ENCODE measurements at places on chromosomes 12 and 14.
A peak's percentile ranks its signal among the peaks of the same experiment; 100 is the strongest.

GRCh38 chr14:23633160-23633701, 2.9 kb upstream of the DHRS2 start:
- H3K4me3 ChIP-seq, result no peak overlapping the region
- H3K4me1 ChIP-seq, result peaks cover 10% of the 10 kb centered on the region
- H3K27me3 ChIP-seq, result no peaks in the 10 kb centered on the region
- H3K36me3 ChIP-seq, result no peaks in the 10 kb centered on the region
- no peak overlapping the region for H3K27ac ChIP-seq
- DNase-seq, result no peak

GRCh38 chr12:59847127-59847526, 251.3 kb downstream of the SLC16A7 start:
- no peak overlapping the region for H3K27ac ChIP-seq
- H3K4me1 ChIP-seq, result no peaks in the 10 kb centered on the region
- no peaks in the 10 kb centered on the region for H3K27me3 ChIP-seq

- H3K4me1 ChIP-seq, result no peaks in the 10 kb centered on the region
- peak; percentile 62 for DNase-seq
- peaks cover 4% of the 10 kb centered on the region for H3K27me3 ChIP-seq
These were observed 77.7 kb downstream of the PRMT8 start for GRCh38 chr12:3568695-3569094.

DNA sequence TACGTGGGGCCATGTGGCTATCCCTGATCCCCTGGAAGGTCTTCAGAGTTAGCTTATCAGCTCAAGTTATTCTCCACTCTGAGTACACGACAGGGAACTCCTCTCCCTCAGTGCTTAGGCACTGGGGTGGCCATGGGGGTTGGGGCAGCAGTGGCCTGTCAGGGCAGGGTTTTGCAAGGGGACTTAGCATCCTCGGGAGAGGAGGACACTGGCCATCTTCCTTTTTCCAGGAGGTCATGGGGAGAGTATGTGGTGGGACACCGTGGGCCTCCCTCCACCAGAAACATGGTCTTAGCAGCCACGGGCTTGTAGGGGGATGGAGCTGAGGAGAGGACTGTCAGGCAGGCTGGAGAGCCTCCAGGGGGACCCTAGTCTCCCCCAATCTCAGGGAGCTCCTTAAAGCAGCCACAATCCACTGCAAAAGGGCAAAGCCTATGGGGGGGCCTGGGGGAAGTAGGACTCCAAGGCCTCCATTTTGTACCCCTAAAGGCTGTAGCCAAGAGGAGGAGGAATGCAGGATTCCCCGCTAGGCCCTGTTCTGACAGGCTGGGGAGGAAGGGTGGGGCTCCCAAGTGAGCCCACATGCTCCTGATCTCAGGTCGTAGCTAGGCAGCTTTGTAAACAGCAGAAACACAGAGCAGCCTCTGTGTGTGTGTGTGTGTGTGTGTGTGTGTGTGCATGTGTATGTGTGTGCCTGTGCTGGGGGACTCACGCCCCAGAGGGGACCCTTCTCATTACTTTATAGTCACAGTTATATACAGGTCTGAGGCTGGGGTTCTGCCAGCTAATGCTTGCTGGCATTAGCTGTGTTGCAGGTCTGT, 36.6 kb downstream of the KRT80 start:
- H3K36me3 ChIP-seq, result no peaks in the 10 kb centered on the region
- peaks cover 61% of the 10 kb centered on the region for H3K4me1 ChIP-seq
- H3K27ac ChIP-seq, result peak overlapping the region; percentile 99
- H3K27me3 ChIP-seq, result no peaks in the 10 kb centered on the region
- no peak overlapping the region for H3K4me3 ChIP-seq

GRCh38 chr12:82608706-82609105, 78.0 kb upstream of the TMTC2 start:
- H3K27ac ChIP-seq, result no peak overlapping the region
- H3K36me3 ChIP-seq, result no peaks in the 10 kb centered on the region
- DNase-seq, result no peak
- no peak overlapping the region for H3K4me3 ChIP-seq
- no peaks in the 10 kb centered on the region for H3K27me3 ChIP-seq
- no peaks in the 10 kb centered on the region for H3K4me1 ChIP-seq

GRCh38 chr12:19573866-19574265, 134.6 kb downstream of the AEBP2 start:
- DNase-seq, result no peak
- H3K4me1 ChIP-seq, result peaks cover 3% of the 10 kb centered on the region
- no peak overlapping the region for H3K27ac ChIP-seq

GRCh38 chr14:93956514-93957332, 19.6 kb downstream of the ASB2 start:
- no peak for DNase-seq
- no peak overlapping the region for H3K4me3 ChIP-seq
- peaks cover 8% of the 10 kb centered on the region for H3K4me1 ChIP-seq
- no peaks in the 10 kb centered on the region for H3K27me3 ChIP-seq

DNA sequence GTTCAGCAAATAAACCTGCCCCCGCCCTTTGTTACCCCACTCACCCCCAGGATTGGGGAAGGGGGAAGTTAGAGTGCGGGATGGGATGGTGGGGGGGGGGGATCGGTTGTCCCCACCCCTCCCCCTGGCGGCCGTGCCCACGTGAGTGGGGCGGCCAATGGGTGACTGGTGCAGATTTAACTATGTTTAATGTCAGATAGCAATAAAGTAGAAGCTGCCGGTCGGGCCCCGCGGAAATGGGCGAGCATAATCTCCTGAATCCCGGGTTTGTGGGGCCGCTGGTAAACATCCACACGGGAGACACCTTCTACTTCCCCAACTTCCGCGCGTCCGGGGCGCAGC, at the start of gene HOXC12:
Gene HOXC12, plus strand, starts transcription at position 210 of the 342 bp plus-strand sequence. Its CDS starts 27 bp downstream, at position 237.
- H3K27ac ChIP-seq, result peak within 1 kb of the TSS; percentile 66
- peaks cover 63% of the 10 kb centered on the region for H3K4me1 ChIP-seq
- DNase-seq, result no peak
- H3K4me3 ChIP-seq, result peak within 1 kb of the TSS; percentile 48
- H3K36me3 ChIP-seq, result no peaks in the 10 kb centered on the region

DNA sequence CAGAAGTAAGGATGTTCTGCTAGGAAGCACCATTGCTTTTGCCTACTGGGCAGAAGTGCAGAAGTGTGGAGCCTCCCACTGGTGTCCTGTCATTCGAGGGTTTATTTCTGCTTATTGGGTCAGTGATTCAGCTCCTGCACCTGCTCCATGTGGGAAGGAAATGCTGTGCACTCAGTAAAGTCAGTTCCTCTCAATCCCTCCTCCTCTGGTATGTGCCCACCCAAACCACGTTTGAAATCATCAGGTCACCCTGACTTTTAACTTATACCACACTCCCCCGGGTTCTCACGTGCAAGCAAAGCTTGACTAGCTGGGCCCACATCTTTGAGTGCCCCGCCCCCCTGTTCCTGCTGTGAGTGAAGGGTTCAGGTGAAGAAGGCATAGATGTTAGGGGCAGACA, 223.7 kb downstream of the CHST11 start:
- no peaks in the 10 kb centered on the region for H3K36me3 ChIP-seq
- no peak overlapping the region for H3K27ac ChIP-seq
- peaks cover 11% of the 10 kb centered on the region for H3K4me1 ChIP-seq
- no peak for DNase-seq
- no peak overlapping the region for H3K4me3 ChIP-seq

DNA sequence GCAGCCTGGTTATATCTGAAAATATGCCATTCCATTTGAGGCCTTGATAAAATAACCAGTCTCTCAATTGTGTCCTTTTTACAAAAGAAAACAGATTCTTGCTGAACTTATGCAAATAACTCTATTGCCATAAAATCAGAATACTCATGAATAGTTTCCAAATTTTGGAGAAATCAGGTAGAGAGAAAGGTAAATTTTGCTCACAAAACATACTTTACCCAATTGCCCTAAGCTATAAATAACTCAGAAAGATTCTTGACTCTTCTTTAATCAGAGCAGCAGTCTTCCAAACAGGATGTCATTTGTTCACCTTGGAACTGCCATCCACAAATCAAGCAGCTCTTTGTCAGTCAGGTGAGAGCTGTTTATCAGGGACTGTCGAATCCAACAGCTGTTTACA, 12.6 kb downstream of the ZNF26 start:
- no peak overlapping the region for H3K4me3 ChIP-seq
- peaks cover 41% of the 10 kb centered on the region for H3K36me3 ChIP-seq
- no peak for DNase-seq

DNA sequence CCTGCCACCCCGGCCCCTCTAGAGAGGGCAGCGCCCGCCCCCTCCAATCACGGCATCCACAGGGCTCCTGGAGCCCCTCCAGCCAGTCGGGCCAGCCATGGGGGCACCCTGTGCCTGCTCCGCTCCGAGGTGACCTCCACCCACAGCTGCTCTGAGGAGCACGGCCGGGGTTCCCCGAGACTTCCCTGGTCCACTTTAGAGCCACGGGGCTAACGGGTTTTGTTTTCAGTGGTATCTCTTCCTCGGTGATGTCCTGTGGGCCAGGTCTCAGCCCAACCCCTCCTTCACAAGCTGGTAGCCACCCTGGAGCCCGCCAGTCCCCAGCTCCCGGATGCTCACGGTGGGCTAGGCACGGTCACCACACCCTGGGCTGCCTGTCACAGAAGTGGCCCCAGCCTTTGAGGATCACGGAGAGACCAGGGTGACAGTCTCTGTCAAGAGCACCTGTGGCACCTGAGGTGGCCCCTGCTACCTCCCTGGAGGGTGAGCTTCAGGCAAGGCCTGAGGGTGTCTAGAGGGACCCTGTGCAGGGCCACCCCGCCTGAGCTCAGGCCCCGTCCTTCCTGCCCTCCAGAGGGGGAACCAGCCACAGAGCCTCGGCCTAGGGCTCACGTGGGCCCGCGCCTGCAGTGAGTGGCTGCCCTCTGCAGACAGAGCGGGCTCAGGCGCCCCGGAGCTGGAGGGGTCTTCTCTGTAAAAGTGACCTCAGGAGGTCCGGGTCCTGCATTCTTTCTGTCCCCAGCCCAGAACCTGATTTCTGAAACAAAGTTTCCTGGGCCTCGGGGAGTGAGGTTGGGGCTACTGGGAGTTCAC, 146.0 kb upstream of the C14orf180 start:
- H3K27ac ChIP-seq, result no peak overlapping the region
- H3K36me3 ChIP-seq, result no peaks in the 10 kb centered on the region
- H3K27me3 ChIP-seq, result peaks cover 20% of the 10 kb centered on the region
- peak; percentile 47 for DNase-seq
- H3K4me1 ChIP-seq, result peaks cover 15% of the 10 kb centered on the region
- H3K4me3 ChIP-seq, result no peak overlapping the region

DNA sequence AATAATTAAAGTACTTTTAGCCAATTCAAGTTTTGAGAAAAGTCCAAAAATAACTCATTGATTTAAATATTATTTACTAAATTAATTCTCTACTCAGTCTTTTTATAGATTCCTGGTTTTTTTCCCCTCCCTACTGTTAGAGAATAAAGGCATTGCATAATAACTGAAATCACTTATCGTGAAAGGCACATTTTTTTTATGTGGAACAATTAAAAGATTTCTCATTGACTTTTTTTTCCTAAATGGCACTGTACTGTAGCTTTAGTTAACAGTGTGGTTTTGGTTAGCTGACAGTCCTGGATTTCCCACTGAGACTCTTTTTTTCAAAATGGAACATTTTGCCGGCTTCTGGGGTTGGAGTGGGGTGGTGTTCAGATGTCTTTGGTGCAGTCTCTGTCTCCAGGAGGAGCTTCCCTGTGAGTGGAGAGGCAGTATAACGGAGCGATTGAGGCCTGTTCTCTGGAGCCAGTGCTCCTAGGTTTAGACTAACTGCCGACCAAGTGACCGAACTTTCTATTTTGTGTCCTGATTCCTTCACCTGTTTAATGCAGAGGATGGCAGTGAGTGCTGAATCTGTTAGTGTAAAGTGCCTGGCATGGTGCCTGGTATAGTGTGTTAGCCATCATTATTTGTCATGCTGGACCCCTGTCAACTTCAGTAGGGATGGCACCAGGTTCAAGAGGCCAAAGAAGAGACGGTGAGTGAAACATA, 117.7 kb downstream of the ADCK1 start:
- H3K27ac ChIP-seq, result no peak overlapping the region
- DNase-seq, result no peak
- H3K4me1 ChIP-seq, result no peaks in the 10 kb centered on the region
- H3K4me3 ChIP-seq, result no peak overlapping the region
- no peaks in the 10 kb centered on the region for H3K36me3 ChIP-seq

GRCh38 chr14:88613552-88614010, 50.7 kb downstream of the ZC3H14 start:
- H3K4me3 ChIP-seq, result no peak overlapping the region

DNA sequence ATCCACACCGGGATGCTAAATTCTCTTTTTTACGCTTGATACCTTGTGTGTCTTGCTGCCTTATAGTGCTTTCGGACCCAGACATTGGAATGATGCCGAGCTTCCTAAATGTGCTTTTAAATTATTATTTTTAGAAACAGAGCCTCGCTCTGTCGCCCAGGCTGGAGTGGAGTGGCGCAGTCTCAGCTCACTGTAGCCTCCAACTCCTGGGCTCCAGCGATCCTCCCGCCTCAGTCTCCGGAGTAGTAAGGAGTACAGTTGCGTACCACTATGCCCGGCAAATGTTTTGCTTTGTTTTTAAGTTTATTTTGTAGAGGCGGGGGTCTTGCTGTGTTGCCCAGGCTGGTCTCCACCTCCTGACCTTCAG, 489 bp upstream of the EML5 start:
- H3K36me3 ChIP-seq, result no peaks in the 10 kb centered on the region
- peaks cover 15% of the 10 kb centered on the region for H3K4me1 ChIP-seq
- no peak for DNase-seq

- H3K27me3 ChIP-seq, result no peaks in the 10 kb centered on the region
- H3K36me3 ChIP-seq, result no peaks in the 10 kb centered on the region
- H3K4me1 ChIP-seq, result no peaks in the 10 kb centered on the region
- H3K4me3 ChIP-seq, result no peak overlapping the region
- no peak for DNase-seq
These were observed 44.0 kb downstream of the C12orf50 start for GRCh38 chr12:87985069-87985675.

DNA sequence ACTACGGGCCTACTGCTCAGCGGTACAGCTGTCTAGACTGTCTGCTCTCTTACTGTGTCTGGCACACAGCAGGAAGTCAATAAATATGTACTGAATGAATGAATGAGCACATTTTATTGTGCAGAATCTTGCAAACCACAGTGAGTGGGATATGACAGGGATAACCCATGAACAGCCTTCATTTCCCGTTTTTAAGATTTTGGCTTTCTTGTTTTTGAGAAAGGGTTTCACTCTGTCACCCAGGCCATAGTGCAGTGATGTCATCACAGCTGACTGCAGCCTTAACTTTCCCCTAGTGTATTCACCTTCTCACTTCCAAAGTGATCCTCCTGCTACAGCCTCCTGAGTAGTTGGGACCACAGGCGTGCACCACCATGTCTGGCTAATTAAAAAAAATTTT, 203.1 kb downstream of the AEBP2 start:
- no peak overlapping the region for H3K27ac ChIP-seq
- H3K36me3 ChIP-seq, result no peaks in the 10 kb centered on the region
- H3K27me3 ChIP-seq, result no peaks in the 10 kb centered on the region
- H3K4me3 ChIP-seq, result no peak overlapping the region
- no peaks in the 10 kb centered on the region for H3K4me1 ChIP-seq
- no peak for DNase-seq

- no peak overlapping the region for H3K27ac ChIP-seq
- DNase-seq, result no peak
- no peaks in the 10 kb centered on the region for H3K4me1 ChIP-seq
- no peak overlapping the region for H3K4me3 ChIP-seq
- H3K27me3 ChIP-seq, result no peaks in the 10 kb centered on the region
- no peaks in the 10 kb centered on the region for H3K36me3 ChIP-seq
These were observed 876.2 kb downstream of the C12orf50 start for GRCh38 chr12:87152841-87153528.
